SJSA1 (cell line): ENCODE measurements at places on chromosomes 6 and 20.

DNA sequence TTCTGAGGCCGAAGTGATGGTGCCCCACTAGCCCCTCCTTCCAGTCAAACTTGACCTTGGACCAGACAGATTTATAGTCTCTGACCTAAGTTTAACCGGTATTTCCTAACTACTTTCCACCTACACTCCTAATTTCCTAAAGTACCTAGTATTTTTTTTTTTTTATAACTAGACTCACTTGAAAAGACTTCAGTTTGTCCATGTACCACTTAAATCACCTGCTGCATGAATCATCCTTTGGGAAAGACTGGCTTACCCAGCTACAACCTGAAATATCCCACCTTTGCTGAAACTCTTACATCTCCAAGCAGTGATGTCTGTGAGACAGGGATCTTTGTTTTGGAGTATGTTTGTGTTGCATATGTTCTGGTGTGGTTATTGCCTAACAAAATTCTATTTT, 71.1 kb downstream of the ZDHHC14 start:
- no peak for DNase-seq

- no peak for DNase-seq
These were observed 720.5 kb downstream of the MAFB start for GRCh38 chr20:39968495-39968894.

DNA sequence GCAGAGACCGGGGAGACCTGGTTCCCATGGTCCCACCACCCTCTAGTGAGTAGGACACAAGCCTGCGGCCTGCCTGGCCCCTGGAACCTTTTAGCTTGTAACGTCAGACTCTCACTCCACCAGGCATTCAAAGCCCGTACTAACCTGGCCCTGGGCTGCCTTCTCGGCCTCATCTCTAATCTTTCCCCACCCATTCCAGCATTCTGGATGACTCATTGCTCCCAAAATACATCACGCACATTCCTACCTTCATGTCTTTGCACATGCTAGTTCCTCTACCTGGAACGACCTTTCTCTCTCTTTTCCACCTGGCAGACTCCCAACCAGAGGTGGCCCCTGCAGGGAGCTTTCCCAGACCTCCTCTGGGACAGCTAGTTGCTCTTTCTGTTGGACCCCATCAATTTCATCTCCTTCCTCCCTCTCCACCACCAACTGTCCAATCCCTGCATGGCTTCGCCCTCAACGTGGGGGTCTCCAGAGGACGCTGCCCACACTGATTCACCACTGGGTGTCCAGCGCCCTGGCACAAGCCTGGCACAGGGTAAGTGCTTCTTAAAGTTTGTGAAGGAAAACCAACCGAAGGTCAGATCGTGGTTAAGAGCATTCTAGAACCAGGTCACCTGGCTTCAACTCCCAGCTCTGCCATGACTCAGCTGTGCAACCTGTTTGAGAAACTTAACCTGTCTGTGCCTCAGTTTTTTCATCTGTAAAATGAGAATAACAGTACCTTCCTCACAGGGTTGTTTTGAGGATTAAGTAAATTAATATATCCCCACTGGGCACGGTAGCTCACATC, 35.2 kb downstream of the JPH2 start:
- no peak for DNase-seq

GRCh38 chr6:27752038-27752885, 159.9 kb downstream of the OR2B2 start:
- peak; percentile 91 for DNase-seq

DNA sequence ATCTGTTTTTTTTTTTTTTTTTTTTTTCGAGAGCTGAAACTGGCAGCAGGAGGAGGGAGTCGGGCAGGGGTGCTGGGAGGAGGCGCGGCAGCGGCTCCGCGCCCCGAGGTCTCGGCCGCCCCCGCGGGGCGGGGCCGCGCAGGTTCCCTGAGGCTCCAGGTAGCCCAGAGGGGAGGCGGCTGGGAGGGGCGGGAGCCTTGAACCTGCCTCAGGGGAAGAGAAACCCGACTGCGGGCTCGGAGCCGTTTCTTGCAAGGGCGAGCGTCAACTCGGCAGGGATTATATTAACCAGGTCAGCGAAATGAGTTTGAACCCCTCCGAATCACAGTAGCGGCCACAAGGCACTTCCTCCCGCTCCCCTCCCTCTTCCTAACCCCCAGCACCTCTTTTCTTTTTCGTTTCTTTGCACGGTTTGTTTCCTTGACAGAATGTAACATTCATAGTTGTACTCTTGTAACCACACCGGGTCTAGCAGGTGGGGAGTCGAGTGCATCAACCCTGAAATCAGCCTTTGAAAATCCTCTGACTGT, 2.0 kb downstream of the MYB start:
- DNase-seq = no peak

DNA sequence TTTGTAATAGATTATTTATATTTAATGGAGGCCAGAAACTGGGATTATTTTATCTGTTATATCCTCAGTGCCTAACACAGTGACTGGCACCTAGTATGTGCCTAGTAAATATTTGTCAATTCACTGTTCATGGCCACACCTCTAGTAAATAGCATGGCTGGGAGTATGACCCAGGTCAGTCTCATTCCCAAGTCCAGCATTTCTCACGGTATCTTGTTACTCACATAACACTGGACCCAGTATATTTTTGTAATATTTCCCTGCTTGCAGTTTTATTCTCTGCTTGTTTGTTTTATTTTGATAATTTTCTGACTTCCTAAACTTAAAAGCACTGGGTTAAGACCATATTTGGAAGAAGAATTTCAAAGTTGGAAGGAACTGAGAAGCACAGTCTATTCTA, 47.7 kb downstream of the CTNNBL1 start:
- DNase-seq = no peak

DNA sequence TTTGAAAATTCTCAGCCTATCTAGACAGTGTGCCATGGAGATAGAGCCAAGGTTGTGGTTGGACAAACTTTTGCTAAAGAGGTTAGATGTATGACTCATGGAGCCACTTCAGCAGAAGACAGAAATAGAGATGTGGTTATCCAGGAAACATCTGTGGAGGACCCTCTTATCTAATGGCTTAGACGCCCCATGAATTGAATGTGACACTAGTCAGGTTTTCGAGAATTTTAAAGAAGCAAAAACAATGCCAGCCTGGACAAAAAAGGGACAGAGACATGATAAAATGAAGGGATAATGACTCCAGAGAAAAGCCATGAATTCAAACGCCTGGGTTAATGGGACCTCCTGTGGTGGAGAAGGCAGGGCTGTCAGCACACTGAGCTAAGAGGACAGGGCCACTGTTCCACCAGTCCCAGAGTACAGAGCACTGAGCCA, 280.5 kb downstream of the CLVS2 start:
- DNase-seq = no peak

- DNase-seq = peak; percentile 65
These were observed 556 bp downstream of the NKX2-4 start for GRCh38 chr20:21396599-21397340.

GRCh38 chr6:157906537-157907061, 75.1 kb upstream of the SYNJ2 start:
- no peak for DNase-seq

DNA sequence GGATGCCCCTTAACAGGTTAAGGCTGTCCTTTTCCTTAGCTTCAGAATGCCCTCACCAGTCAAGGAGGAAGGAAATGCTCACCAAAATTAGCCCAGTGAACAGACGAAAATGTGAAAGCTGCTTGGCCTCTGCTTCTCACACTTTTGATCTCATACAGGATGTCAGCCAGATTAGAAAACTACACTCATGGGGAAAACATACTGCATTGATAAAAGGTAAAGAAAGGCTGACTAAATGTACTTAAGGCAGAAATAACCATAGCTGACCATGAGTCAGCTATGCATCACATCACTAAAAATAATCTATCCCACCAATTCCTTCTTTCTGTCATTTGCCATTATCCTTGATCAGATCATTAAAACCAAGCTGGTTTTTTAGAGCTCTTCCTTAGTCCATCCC, 198.4 kb upstream of the TENT5A start:
- DNase-seq = peak; percentile 10

DNA sequence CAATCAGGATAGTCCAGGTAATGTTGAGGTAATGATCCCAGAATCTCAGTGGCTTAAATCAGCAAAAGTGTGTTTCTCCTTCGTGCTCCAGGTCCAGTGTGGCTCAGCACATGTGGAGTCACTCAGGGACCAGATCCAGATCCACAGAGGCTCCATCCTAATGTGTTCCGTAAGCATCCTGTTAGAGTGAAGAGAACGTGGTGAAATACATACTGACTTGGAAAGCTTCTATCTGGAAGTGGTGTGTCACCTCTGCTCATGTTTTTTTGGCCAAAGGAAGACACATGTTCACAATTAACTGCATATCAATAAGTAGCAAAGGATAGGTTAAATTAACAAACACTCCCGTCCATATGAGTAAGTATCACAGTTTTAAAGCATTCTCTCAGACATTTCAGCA, 26.8 kb upstream of the PREP start:
- DNase-seq = no peak
